NCI-H187 treated with DMSO at 0.1 percent for 48 hours (cell line): ENCODE measurements at places on chromosomes 4 and X.

- DNase-seq = no peak
These were observed 71.6 kb upstream of the MAB21L2 start for GRCh38 chr4:150510176-150510865.

DNA sequence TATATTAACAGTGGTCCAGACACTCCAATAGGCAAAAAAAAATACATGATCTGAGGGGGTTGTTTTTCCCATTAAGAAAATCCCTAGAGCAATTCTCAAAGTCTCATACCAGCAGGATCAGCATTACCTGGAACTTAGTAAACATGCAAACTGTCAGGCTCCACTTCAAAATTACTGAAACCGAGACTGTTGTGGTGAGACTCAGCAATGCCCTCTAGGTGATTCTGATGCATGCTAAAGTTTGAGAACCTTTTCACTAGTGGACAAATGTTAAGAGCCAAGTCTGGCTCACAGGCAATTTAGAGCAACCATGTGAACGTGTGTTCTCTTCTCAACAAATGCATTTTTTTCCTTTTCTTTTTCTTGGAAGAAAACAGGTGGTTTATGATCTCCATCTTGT is 30.2 kb downstream of the NEK1 start:
- DNase-seq = no peak

DNA sequence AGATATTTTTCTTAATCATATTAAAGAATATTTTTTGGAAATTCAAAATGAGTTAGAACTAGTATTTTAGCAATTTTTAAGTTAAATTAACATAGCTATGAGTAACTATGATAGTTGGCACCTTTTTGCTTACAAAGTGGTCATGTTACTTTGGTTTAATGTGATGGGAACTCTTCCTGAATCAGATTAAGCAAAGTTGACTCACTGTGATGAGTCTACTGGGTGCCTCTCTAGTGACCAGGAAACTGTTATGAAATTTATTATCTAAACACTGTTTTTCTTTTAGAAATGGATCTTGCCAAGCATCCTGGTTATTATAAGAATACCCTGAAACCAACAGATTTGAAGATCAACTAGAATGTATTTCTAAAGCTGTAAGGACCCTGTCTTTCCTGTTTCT is 985.8 kb downstream of the TRAM1L1 start:
- DNase-seq = no peak

GRCh38 chrX:50093625-50094024 is 107.2 kb downstream of the AKAP4 start:
- no peak for DNase-seq

DNA sequence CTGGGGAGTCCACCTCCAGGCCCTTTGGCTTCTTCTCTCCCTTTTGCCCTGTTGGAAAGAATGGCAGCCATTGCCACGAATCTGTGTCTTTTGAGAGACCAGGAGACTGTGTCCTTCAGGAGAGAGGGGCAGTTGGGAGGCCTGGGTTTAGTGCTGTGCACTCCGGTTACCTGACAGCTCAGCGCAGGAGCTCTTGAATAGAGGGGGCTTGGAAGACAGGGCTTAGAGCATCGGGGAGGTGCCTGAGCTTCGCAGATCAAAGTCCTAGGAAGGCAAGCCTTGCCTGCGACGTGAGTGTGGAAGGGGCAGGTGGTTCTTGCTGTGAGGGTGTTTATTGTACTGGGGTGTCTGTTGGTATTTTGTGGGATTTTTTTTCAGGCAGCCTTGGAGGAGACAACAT is 41.9 kb upstream of the TADA2B start:
- DNase-seq = no peak

DNA sequence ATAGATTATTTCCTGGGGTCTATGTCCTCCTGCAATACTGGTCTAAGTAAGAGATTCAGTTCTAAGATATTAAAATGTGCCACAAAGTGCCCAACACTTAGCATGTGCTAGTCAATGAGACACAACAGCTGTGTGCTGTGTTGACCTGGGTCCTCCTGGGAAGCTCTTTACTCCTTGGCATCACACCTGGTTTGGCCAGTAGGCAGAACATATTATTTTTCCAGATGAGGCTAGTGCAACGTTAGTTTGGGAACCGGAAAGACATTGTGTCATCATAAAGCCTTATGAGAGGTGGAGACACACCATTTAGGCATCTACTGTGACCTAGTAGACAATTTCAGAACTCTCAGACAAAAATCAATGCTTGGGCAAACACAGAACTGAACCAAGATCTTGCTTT is 197.8 kb downstream of the MID1IP1 start:
- DNase-seq = no peak

DNA sequence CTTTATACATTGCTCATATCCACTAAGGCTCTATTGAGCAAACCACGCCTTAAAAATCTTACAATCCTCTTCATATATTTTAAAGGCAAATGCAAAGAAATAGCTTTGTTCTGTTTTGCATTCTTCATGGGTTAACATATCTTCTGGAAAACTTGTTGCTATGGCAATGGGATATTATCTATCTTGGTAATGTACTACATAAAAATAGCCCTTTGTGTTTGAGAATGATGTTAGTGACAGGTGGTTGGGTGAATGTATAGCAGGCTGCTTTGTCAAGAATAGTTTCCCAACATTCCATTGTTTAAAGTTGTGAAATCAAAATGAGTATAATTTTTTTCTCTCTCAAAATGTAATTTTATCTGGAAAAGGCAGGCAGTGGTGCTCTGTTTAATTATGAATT is 16.8 kb downstream of the REPS2 start:
- no peak for DNase-seq

DNA sequence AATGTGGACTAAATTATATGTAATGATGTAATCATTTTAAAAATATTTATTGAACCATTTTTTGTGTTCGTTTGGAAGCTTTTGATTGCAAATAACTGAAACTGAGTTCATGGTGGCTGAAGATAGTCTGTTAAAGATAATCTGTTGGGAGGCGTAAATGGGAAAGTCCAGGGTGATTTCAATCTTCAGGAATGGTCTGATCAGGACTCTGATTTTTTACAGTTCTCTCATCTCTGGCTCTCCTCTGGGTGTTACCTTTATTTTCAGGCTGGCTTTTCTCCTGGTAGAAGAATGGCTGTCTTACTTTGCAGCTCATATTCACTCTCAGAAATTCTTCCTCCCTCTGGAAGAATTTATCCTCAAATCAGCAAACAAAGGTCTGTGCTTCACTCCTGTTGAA is 199.0 kb upstream of the LEF1 start:
- no peak for DNase-seq

GRCh38 chrX:124239911-124240310 is 92.5 kb upstream of the TEX13D start:
- DNase-seq = no peak

GRCh38 chr4:137610960-137611359 is 78.7 kb upstream of the PCDH18 start:
- DNase-seq = no peak

- DNase-seq = no peak
These were observed 25.7 kb downstream of the RNF128 start for GRCh38 chrX:106752101-106752678.

GRCh38 chr4:742742-743311 is 37.2 kb downstream of the PCGF3 start:
- DNase-seq = no peak

DNA sequence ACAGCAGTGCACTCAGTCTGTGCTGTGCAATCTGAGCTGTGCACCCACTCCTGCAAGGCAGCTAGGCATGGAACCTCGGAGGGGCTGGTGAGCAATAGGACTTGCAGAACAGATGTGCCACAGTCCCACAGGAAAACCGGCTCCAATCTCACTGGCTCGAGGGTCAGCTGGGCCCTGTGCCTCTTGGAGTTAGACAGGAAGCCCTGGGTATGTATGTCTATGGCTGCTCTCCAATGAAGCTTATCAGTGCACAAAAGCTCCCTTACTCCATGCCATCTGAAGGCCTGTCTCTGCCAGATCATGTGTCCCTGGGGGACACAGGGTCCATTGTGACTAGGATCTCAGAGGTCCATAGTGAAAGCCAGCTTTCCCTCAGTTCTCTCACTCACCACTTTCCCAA is 335.8 kb downstream of the SH3BGRL start:
- DNase-seq = no peak

DNA sequence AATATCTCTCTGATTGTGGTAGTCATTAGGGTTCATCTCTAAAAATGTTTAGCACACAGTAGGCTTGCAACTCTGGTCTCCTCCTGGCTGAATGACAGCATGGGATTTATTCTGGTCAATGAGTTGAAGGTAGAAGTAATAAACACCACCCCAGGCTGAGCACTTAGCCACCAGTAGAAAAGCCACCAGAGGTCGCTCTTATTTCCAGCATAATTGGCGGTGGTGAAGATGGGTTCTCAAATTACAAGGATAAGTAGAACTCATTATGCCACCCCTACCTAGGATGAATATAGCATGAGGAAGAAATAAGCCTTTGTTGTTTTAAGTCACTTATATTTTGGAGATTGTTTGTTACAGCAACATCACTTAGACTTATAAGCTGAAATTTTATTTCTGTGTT is 302.7 kb downstream of the GPM6A start:
- DNase-seq = no peak

- no peak for DNase-seq
These were observed 53.6 kb upstream of the PRPS1 start for GRCh38 chrX:107574711-107575110.

DNA sequence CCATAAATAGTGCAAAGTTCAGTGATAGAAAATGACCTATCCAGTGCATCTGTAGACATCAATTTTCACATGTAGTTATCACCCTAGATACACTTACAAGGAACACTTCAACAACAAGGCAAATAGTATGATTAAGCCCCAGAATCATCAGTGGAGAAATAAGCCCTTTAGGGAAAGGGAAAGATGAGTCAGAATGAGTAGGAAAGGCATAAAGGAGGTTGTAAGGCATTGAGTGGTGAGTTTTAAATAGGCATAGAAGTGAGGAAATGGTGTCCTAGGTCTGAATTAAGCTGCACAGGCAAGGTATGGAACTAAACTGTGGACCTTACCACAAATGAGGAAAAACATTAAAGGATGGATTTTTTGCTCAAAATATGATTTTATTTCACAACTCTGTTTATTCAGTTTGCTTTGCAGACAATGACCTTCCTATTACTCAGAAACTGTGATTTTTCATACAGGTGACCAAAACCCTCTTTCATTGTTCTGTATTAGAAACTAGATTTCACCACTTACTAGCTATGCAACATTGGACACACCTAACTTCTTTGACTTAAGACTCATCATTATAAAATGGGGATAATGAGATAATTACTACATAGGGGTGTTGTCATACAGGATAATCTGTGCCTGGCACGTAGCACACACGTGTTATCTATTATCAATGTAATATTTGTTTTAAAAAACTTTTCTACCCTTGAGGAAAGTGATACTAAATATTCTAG is 57.0 kb upstream of the MAP9 start:
- no peak for DNase-seq

GRCh38 chr4:126583509-126583908 is 1049.2 kb upstream of the INTU start:
- DNase-seq = no peak

GRCh38 chr4:62003695-62004094 is 803.6 kb downstream of the ADGRL3 start:
- no peak for DNase-seq

DNA sequence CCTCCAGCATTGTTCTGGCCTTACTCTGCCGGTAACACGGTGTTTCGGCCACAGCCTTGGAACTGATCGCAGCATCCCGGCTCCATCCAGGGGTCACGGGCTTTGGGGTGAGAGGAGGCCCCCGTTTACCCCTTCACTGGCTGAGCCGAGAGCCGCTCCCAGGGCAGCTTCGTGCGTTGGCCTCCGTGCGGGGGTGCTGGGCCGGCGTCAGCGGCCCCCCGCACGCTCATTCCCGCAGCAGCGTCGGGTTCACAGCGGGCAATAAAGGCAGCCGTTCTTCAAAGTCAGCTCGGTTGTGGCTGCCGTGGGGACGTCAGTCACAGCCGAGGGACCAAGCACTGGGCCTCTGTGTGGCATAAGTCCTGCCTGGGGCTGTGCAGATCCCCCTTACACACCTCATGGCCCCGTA is 25.3 kb upstream of the PLCXD1 start:
- no peak for DNase-seq

DNA sequence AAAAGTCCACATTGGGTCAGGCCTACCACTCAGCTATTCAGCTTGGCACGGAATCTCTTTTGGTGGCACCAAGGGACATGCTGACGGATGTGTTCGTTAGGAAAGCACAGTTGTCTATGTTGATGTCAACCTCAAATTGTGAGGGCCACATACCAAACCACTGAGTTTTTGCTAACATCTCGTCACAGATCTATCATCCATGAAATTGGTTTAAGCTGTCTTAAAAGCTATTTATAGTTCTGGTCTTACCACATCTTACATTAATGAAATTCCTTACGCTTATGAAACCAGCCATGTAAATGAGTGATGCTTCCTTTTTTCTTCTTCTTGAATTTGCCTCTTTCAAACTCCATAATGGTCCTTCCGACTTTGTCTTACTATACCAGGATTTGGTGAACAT is 101.5 kb downstream of the MGST2 start:
- DNase-seq = no peak

DNA sequence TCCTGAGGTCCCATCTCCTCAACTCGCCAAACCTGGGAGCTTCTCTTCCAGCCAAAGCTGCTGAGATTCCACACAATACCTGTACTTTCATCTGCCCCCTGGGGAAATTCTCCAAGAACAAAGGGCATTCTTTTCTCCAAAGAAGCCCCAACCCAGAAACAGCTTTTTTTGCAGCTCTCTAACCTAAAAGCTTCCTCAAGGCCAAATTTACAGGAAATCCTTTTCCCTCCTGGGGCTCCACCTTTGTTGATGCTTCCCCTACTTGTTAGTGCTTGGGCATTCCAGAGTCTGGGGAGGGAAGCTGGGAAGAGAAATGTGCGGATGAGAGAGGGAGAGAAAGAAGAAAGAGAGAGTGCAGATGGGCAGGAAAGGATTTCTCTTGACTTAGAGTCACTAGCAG is 24.3 kb downstream of the ZBTB33 start:
- no peak for DNase-seq

GRCh38 chrX:150254909-150255308 is 108.2 kb upstream of the MAMLD1 start:
- no peak for DNase-seq

GRCh38 chrX:68842781-68843581 is 14.2 kb downstream of the EFNB1 start:
- no peak for DNase-seq

DNA sequence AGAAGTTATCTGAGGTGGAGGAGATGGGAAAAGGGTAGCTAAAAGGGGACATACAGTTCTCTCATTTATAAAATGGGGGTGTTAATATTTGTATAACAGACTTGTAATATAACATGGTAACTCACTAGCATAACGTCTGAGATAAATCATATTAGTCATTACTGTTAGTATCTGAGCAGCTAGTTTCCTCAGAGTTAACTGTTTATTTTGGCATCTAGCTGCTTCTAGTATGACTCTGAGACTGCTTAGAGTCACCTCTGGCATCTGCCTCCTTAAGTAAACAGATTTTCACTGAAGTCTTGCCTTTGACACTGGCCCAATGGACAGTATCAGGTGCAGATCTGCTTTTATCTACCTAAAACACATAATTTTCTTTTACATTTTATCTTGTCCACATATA is 58.1 kb downstream of the SLC30A9 start:
- no peak for DNase-seq

- DNase-seq = no peak
These were observed 530 bp upstream of the NMU start for GRCh38 chr4:55636656-55636999.

- DNase-seq = no peak
These were observed 18.0 kb downstream of the ADH7 start for GRCh38 chr4:99417125-99417524.
